NCI-H1436 (cell line): ENCODE measurements at places on chromosomes 13 and 19.

- DNase-seq = no peak
Observed at GRCh38 chr13:35496761-35497386, 20.4 kb upstream of the MAB21L1 start.

DNA sequence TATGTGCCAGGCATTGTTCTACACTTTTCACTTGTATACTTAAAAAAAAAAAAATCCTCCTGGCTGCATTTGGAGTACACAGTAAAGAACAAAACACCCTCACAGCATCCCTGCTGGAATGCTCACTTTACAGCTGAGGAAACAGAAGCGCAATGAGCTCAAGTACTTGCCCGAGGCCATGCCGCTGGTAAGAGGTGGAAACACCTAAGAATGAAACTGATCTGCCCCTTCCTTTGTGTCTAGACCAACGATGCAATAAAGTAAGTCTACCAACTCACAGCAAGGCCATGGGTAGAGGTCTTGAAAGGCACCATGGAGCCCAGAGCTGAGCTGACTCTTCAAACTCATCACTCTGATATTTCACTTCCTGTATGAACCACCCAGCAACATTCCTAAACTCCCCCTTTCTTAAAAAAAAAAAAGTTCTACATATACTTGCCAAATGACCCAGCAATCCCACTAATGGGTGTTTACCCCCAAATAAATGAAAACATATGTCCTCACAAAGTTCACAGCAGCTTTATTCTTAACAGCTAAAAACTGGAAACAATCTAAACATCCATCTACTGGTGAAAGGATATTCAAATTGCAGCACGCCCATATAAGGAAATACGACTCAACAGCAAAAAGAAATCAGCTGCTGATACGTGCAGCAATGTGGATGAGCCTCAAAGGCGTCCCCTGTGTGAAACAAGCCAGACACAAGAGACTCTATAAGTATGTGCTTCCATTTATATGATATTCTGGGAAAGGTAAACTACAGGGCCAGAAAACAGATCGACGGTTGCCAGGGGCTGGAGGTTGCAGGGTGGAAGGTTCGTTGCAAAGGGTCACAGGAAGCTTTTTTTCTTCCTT lies 236.6 kb upstream of the MAB21L1 start:
- DNase-seq = no peak

DNA sequence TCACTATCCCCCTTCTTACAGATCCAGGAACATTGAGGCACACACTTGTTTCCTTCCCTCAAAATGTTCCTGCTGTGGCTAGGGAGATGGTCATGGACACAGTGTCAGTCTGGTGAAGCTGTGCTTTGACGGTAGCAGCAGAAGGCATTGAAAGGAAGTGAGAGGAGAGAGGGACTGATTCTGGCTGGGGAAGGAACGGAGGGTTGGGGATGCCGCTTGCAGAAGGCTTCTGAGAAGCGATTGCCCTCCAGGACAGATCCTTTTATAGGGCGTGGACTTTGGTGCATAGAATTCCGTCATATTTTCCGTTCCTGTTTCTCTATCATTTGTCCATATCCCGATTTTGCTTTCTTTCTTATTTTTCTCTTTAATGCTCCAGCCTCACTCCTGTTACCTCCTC lies 14.1 kb upstream of the MYH14 start:
- DNase-seq = no peak

DNA sequence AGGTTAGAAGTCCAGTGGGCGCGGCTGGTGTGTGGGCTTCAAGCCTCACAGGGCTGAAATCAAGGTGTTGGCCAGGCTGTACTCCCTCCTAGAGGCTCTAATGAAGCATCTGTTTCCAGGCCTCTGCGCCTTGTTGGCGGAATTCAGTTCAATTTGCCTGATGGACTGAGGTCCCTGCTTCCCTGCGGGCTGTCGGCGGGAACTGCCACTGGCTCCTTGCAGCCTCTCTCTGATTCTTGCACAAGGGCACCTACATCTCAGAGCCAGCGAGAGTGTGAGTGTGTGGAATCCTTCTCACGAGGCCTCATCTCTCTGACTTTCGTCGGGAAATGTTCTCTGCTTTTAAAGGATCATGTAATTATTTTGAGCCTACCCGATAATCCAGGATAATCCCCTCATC lies 128.6 kb downstream of the DLEU7 start:
- no peak for DNase-seq

DNA sequence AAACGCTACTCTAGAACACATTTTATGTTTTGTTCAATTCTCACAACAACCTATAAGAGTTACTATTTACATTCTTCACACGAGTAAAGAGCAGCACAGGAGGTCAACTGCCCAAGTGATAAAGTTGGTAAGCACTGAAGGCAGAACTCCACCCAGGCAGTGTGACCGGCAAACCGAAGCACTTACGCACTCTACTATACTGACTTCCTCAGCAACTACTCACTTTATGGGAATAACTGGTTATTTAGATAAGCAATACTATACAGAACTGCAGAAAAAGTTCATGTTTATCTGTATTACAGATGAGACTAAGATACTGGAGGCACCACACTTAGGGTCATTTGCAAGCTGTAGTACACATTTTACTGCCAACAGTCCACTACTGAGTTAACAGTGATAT lies 28.8 kb downstream of the FOXO1 start:
- DNase-seq = no peak

DNA sequence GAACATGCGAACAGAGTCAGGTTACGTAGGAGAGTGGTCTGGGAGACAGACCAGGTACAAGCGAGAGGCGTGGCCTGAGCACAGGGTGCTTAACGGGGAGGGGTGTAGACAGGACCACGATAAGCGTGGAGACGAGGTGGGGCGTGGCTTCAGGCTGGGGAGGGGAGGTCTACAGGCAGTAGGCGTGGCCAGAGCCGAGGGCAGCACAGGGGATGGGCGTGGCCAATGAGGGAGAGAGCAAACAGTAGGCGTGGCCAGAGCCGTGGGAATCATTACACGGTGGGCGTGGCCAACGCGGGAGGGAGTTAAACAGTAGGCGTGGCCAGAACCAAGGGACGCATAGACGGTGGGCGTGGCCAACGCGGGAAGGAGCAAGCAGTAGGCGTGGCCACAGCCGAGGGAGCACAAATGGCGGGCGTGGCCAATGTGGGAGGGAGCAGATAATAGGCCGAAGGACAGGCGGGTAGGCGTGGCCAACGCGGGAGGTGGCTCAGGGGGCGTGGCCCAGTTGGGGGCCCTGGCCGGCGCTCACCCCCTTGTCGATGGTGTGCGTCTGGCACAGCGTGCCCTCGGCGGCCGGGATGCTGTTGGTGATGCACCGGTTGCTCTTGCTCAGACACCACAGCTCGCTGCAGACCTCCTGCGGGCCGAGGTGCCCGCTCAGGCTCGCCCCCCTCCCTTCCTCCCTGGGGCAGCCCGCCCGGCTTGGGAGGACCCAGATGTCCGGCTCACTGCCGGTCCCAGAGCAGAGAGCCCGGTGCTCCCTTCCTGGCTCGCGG lies 15.2 kb upstream of the MYO1F start:
- no peak for DNase-seq

DNA sequence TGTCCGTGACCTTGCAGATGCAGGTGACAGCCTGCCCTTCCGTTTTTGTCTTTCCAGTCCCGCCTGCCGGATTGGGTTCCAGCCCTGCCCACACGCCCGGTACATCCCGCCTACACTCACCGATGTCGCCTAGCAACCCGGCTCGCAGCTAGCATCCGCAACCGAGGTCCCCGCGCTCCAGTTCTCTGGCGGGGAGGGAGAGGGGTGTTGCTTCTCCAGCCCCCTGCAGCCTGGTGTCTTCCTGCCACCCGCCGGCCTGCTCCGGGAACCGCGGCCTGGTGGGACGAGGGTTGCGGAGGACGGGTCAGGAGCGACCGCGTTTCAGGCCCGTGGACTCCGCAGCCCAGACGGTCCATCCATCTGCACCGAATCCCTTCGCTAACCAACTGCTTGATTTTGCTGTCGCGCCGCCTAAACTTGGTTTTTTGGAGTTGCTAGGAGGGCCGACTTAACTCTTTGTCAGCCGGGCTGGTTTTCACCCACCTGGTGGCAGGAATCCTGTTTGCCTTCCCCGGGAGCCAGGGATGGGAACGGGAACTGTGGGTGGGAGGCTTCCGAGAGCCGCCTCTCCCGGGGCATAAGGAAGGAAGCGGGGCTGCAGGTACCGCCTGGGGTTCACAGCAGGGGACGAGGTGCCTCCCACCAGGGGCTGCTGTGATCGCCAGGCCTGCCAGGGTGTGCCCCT lies 15.4 kb upstream of the MATK start:
- DNase-seq = peak; percentile 54

DNA sequence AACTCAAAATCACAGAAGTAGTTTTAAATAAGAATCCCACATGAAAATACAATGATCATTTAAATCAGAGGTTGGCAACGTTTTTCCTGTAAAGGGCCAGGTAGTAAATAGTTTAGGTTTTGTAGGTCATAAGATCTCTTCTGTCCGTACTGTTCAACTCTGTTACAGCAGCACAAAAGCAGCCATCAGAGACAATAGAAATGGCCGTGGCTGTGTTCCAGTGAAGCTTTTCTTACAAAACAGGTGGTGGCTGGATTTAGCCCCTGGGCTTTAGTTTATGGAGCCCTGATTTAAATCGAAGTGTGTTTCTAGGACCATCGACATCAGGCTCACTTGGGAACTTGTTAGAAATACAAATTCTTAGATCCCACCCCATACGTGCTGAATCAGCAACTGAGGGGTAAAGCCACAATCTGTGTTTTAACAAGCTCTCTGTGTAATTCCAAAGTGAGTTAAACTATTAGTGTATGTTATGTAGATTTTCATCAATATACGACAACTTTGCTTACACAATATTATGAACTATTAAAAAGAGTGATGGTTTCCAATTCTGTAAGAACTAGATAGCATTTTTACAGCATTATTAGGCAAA lies 54.8 kb upstream of the MIR17HG start:
- no peak for DNase-seq

DNA sequence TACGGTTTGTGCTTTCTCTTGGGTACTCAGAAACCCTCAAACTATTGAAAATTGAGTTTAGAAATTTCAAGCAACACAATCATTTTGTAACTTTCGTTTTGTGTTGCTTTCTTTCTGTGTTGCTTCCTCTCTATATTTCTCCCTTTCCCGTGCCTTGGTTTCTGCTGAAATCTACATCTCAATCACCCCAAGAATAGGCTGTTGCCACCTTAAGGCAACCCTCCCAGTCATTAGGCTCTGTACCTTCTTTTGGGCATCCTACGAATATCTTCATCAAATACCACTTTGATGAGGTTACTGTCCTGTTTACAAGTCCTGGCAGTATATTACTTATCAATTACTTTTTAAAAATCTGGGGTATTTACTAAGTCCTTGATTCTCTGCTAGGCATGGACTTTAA lies 621.6 kb downstream of the GPC6 start:
- no peak for DNase-seq

GRCh38 chr19:11465600-11465999 lies 15.2 kb downstream of the ELAVL3 start:
- no peak for DNase-seq

DNA sequence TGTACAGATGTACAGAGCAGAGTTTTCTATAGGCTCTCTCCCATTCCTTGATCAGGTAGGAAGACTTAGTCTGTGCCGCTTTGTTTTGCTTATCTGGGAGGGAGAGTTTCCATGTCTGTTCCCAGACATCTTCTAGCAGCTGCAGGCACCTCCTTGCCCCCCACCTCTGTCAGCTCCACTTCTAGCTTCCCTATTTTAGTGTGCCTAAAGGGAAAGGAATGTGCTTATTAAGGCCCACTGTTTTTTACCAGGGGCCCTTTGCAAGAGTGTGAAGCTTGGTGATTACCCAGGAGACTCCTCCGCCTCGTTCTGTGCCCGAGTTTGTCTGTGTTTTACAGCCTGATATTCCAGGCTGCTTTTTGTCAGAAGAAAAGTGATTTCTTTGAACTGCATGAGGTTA lies 1984.4 kb downstream of the OLFM4 start:
- DNase-seq = no peak

DNA sequence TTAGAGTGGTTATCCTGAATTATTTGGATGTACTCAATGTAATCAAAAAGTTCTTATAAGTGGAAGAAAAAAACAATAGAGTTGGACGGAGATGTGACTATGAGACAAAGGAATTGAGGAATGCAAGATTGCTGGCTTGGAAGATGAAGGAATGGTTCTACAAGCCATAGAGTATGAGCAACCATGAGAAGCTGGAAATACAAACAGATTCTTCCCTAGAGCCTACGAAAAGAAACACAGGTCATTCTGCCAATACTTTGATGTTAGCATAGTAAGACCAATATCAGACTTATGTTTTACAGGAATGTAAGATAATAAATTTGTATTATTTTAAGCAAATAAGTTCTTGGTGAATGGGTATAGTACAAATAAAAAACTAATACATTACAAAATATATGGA lies 249.2 kb downstream of the DIAPH3 start:
- DNase-seq = no peak

DNA sequence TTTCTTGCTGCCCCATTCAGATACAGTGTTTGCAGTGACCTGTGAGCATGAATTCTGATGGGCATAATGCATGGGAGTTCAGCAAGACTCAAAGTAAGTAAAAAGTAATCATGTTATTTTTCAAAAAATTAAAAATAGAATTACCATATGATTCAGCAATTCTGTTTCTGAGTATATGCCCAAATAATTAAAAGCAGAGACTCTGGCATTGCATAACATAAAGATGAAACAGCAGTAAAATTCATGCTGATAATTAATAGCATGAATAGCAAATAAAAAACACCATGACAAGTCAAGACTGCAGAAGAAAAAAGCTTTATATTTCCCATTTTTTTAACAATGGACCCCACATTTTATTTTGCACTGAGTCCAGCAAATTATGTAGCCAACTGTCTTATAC lies 21.3 kb downstream of the RNF6 start:
- no peak for DNase-seq

- DNase-seq = no peak
Observed at GRCh38 chr19:17340302-17340870, 3.0 kb downstream of the GTPBP3 start.
